ENCODE measurements at places on chromosomes 16 and 17. TPM values are rescaled to one million over a fixed set of nuclear protein-coding genes. Genes with fewer than 3 reads are reported as not detected.

RAMP2 gene
- total RNA-seq, result not detected

GRCh38 chr17:43860077-43860725 is 13.2 kb downstream of the CD300LG start:
- no peak for DNase-seq

GRCh38 chr17:34099859-34100515 is 155.1 kb upstream of the CCL2 start:
- DNase-seq, result no peak

DNA sequence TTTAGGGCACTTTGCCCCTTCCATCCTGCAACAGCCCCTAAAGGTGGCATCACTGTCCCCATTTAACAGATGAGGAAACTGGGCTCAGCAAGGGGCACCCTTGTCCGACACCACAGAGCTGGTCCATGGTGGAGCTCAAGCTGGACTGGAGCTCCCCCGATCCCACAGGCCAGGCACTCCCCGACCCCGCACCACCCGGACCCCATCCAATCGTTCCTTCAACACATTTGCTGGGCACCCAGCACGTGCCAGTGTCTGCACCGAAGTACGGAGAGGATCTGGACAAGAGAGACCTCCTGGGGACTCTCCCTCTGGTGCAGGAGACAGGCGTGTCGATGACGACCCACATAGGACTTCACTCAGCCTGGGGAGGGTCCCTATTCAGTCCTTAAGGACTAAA is 13.4 kb downstream of the EMC6 start:
- DNase-seq, result no peak

DNA sequence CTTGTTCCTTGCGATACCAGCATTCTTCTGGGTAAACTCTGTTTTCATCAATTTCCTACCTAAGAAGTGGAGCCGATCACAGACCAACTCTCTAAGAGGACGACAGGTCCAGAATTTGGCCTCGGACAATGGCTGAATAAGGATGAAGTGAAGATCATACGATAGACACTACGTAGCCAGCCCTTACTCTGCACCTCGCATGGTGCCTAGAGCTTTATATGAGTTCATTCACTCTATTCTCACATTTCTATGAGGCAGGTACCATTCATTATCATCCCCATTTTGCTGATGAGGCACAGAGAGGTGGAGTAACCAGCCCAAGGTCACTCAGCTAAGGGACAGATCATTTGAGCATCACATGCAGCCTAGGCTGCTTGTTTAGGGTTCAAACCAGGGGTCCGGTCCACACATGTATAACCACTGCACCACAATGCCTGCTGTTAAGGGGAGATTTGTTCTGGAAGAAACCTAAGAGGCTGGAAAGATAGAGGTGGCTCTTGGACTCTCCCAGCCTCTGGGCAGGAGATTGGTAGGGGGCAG is 78.6 kb downstream of the MYH11 start:
- no peak for DNase-seq

PRSS8 gene
- not detected for total RNA-seq

- no peak for DNase-seq
Observed at GRCh38 chr17:31404028-31404949, 12.8 kb downstream of the RAB11FIP4 start.

DNA sequence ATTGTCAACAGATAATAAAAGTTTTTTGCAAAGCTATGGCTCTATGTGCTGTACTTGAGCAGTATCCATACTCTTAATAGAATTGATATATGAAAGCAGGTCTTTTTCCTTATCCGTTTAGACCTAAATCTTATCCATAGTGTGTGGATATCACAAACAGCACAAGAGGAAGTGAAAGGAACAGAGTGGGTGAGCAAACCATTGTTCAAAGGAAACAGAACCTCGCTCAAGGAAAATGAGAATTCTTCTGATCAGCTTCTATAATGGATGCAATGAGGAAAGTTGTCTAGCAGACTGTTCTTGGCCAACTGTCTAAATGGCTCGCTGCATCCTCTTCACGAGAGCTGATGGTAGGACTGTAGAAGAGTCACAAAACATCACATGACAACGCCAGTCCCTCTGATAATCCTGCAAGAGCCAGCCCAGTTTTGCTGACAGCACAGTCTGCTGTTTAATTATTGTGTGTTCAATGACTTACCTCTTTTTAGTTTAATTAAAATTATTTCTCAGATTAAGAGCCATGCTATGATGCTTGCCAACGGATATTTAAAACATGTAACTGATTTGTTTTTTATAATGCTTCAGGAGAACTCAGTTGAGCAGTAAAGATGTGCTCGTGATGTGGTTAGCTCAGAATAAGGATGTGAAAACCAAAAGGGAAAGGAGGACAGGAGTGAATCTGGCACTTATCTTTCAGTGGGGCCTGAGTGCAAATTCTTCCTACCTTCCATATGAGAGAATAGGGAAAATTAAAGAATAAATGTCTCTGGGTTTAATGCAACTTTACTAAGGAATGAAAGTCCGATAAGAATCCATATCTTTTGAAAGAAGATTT is 38.5 kb downstream of the WWOX start:
- DNase-seq, result no peak
